Effector memory CD4-positive, alpha-beta T cell (primary cell): ENCODE measurements at places on chromosomes 11 and 22.

- DNase-seq: no peak
These were observed 631 bp upstream of the C22orf39 start for GRCh38 chr22:19448076-19448607.

GRCh38 chr11:42806191-42806590 is 505.6 kb upstream of the API5 start:
- DNase-seq: no peak

DNA sequence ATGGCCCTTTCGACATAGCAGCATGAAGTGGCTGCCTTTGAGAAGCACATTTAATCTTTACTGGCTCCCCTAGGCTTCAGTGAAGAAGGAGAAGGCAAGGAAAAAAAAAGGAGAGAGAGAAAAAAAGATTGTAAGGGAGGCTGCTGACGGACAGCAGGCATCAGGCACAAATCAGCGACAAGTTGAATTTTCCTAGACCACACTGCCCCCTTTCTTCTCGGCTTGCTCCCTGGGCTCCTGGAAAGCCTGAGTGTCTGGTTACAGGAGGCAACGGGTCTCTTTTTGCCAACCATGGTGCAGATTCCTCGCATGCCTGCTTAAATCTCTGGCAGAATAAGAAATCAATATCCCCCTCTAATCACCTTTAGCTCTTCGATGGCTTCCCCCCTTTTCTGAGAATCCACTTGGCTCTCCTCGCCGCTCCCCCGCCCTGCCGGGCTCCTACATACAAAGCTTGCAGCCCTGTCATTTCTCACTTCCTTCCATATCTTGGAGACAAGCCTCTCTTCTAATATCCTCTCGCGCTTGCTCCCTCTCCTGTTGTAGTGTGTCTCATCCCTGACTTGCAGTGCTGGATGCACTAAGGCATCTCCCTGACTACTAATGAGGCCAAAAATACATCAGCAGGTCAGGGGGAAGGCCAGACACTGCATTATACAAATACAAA is 14.3 kb downstream of the BLID start:
- no peak for DNase-seq

GRCh38 chr11:10918275-10918674 is 60.4 kb upstream of the ZBED5 start:
- no peak for DNase-seq

DNA sequence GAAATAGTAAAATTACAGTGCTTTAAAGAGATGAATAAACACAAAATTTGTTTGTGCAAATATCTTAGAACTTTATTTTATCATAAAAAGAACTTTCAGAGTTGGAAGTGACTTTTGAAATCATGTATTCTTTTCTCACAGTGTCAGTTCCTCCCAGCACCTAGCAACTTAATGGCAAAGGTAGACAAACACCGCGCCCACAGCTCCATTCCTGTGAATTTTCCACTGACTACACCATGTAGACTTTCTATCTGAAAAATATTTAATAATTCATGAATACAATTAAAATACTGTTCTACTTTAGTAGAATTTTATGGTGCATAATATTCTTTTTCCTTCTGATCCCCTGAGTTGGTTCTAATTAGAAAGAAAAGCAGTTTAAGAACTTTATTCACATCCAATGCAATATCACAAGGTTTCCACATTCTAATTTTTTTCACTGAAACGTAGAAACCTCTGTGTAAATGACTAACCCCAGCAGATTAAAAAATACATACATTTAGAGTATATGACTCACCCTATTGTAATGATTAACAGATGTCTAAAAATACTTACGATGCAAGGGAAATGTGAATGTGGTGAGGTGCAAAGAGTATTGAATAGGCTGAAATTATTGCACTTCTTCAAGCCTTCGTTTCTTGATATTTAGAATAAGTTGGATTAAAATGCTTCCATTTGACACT is 218.2 kb upstream of the CCDC179 start:
- DNase-seq: no peak

- DNase-seq: no peak
These were observed 24.7 kb downstream of the PC start for GRCh38 chr11:66933531-66933930.
